Stimulated activated CD8-positive, alpha-beta memory T cell treated with anti-CD3 and anti-CD28 coated beads, Interleukin-2, amount 100 ng/mL, for 1 hour (primary cell): ENCODE measurements at places on chromosomes 6 and 20.

DNA sequence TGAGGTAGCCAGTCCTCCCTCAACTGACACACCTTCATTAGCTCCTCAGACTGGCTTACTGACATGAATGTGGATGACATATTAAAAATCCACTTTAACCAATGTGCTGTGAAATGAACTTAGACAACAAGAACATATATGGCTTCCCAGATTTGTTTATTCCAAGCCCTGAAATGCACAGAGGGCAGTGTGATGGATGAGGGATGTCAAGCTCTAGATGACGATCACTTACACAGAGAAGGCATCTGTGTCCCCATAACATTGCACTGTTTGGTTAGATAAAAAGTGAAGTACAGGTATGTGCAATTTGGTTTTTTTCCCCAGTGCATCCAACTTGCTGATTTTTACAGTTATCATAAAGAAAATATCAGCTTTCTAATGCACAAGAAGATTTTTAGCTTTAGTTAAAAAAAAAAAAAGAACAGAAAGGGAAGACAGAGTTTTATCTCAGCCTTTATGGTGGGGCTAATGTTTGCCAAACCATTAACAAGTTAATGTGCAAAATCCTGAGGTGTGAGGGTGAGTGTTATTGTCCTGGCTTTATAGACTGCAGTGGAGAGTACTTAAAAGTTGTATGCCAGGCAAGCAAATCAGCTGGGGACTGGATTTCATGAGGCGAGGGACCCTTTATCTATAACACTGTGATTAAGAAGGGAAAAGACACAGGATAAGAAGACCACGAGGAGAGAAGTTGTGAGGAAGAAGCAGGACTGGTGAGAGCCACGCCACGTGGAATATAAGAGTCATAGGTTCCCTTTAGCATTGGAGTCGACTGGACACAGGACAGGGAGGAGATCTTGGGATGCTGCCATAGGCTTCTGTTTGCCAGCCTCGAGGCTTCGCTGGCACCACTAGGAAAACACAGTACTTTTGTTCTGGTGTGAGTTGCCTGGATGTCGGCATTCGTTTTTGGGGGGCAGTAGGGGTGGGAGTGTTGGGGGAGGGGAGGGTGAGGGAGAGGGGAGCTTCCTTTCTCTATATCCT lies 90.0 kb upstream of the BACH2 start:
- DNase-seq = no peak

DNA sequence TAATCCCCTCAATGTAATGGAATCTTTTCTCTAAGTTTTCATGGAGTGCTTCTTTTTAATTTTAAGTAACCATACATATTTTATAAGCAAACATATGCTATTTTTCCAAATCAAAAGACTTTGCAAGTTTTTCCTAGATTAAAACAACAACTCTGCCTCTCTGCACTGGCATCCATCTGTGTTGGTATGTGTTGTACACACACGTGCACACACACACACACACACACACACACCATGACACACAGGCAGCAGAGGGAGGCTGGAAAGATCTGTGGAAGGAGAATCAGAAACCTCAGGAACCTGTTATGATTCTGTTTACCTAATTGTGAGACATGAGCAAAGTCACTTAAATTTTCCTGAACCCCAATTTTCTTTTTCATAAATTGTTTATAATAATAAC lies 295.0 kb upstream of the PRDM1 start:
- DNase-seq = no peak

GRCh38 chr20:22579711-22580697 lies 4.4 kb downstream of the FOXA2 start:
- DNase-seq = no peak

GRCh38 chr20:58837717-58838116 lies 13.0 kb downstream of the GNAS-AS1 start:
- DNase-seq = no peak

GRCh38 chr6:64266351-64266821 lies 630.8 kb downstream of the PHF3 start:
- no peak for DNase-seq

GRCh38 chr6:159084493-159085091 lies 39.8 kb upstream of the TAGAP start:
- DNase-seq = no peak
